Occipital lobe (tissue), 3 donors: ENCODE measurements at places on chromosomes 3 and 15.

DNA sequence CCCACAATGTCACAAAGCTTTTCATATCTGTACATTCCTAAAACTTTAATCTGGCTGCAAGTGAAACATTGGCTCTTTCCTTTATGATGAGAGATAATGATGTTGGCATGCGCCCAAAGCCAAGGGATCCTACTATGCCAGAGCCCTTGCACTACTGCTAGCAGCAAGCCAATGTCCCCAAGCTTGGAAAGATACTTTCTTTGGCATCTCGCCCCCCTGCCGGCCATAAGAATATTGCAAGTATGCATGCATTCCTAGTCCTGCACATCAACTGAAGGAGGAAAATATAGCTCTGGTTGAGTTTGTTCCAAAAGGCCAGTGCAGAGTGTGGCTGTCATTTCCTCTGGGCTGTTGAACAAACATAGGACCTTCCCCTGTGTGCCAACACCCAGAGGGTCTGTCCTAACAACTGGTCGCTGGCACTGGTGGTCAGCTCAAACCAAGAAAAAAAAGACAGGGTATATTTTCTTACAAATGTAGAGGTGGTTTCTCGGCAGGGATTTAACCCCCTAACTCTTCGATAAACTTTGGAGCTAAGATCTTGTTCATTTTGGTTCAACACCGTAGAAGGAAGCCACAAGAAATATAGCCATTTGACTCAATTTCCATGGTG lies 120.9 kb upstream of the ZBED2 start:
- DNase-seq = no peak

DNA sequence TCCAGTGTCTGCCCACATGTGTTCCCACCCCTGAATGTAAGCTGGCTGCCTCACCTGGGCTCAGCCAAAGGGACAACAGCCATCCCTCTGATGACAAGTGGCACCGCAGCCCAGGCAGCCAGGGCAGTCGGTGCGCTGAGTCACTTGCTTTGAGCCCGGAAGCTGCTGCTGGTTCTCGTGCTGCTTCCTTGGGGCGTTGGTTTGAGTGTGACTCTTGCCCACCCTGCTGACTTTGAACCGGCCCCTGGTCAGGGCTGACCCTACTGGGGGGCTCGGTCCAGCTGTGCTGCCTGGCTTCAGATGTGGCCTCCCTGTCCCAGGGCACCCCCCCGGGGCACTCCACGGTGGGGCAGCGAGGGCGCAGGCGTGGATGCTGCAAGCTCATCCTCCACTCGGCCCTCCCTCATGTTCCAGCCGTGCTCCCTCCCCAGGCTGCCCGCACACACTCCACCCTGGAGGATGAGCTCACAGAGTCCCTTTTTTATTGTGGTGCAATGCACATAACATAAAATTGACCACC lies 62.1 kb downstream of the EFCAB12 start:
- no peak for DNase-seq

DNA sequence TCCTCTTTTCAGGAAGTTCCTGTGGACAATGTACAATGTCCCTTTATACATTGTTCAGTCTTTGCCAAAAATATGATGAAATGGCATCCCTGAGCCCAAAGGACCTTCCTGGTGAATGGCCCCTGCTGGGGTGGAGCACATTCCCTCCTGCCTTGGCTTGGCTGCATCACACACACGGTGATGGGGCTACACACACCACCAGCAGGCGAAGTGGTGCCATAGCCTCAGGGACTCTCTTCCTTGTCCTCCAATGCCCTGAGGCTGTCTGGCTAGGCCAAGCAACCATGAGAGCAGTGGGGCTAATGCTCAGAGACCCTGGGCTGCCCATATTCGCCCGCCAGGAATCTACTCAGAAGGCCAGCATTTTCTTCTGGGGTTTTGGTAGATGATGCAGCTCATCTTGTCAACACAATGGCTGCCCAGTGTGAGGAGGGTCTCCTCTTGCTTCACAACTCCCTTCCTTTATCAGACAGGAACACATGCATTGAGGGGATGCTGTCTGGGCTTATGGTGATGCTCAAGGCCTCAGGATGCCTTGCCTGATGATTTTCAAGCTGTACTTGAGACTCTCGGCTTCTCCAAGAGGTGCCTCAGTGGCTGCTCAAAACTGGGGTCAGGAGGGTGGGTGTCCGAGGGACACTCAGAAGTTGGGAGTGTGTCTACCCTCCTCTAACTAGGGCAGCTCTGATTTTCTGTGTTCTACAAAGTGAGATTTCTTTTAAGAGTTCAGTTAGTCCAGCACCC lies 40.9 kb upstream of the EPHB1 start:
- no peak for DNase-seq

DNA sequence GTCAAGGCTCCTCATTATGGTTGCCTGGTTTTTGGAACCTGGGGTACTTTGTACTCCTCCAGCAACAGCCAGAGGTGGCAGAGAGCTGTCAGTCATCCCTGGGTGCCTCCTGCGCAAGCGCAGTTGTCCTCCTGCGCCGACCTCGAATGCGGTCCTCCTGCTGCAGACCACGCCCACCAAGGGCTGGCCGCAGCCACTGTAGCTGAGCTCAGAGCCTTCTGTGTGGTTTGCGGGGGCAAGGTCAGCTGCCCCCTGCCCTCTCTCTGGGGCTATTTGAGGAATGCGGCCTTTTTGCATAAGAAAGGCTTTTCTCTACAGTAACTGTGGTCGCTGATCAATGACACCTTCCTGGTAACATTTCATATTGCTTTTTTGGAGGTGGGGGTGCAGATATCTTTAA lies 131.3 kb upstream of the SNRPN start:
- DNase-seq = peak; percentile 16

GRCh38 chr15:62896969-62897486 lies 145.5 kb upstream of the TPM1 start:
- DNase-seq = peak; percentile 22

DNA sequence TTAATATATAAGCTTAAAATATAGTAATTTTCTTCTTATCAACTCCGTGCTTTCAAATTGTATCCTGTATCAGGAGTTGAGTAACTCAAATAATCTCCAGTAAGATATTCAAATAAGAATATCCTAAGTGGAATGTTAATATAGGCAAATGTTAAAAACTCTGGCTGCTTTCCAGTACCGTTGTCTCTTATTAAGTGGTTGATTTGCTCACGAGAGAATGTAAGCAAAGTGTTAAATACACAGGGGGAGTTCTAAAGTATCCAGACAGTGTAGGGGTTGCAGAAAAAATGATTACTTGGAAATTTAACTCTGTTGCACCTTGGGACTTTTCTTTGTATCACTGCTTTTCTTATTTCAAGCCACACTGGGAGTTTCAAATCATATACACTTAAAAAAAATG lies 478.9 kb upstream of the TBL1XR1 start:
- no peak for DNase-seq

DNA sequence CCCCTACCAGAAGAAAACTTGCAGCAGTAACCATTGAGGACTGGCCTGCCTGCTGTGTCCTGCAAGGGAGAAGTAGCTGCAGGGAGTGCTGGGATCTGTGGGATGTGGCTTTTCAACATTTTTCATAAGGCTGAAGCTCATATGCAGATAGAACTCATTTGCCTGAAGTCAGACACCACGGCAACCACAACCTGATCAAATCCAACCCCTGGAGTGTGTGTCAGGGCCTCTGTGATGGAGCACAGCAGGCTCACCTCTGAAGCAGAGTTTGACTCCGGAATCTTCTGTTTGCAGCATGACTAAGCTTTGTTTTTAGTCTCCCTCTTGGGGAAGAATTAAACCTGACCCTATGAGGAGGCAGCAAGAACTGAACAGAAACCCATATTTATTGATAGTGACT lies 508.7 kb downstream of the AGBL1 start:
- no peak for DNase-seq
